ENCODE measurements at places on chromosomes 4 and X.

- no peak for DNase-seq
Observed at GRCh38 chr4:6500481-6501140, 28.2 kb upstream of the PPP2R2C start.

- DNase-seq = no peak
Observed at GRCh38 chrX:106612393-106612763, 600 bp downstream of the RADX start.

- no peak for DNase-seq
Observed at GRCh38 chr4:86834901-86835300, 14.3 kb downstream of the SLC10A6 start.

GRCh38 chr4:24973404-24973746, 57.4 kb downstream of the LGI2 start:
- DNase-seq = no peak

DNA sequence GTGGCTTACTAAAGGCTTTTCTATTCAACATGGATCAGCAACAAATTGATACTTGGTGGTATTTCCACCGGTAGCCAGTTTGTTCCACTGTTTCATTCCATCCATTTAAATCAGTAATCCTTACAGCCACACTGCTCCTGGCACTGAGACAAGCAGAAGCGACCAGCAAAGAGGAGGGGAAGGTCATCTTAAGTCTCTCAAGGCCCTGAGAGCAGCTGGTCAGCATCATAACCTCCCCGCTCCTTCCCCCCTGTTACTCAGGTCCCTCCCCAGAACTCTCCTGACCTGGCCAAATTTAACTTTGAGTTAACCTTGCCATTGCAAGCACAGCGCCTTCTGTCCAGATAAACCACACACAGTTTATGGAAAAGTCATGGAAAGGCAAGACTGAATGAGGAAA, 331.3 kb upstream of the KLF3 start:
- no peak for DNase-seq

DNA sequence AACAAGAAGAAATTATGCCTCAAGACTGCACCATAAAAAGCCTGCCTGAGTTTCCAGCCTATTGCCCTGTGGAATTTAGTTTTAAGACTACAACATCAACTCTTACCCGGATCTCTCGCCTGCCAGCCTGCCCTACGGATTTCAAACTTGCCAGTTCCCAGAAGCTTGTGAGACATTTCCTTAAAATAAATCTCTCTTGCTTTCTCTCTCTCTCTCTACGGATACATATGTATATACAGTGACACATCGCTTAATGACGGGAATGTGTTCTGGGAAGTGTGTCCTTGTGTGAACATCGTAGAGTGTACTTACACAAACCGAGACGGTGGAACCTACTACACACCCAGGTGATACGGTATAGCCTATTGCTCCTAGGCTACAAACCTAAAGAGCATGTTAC, 79.5 kb downstream of the CLNK start:
- DNase-seq = no peak

DNA sequence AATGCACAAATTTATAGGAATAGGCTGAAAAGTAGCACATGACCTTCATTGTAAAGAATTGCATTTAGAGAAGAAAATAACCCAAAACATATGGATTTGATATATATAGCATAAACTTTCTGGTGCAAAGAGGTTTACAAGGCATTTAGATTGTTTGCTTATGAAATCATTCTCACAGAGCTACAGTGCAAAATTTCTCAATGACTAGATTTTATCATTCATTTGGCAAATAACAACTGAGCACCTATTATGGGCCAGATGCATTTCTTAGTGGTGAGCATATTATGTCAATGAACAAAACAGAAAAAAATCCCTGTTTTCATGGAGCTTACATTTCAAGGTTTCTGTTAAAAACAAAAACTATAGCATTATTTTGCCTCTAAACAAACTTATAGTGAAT, 34.1 kb upstream of the TNIP3 start:
- DNase-seq = no peak

- no peak for DNase-seq
Observed at GRCh38 chr4:3671571-3672464, 94.4 kb upstream of the ADRA2C start.

GRCh38 chr4:98657531-98658286, 702 bp downstream of the TSPAN5 start:
- DNase-seq = no peak

- no peak for DNase-seq
Observed at GRCh38 chr4:122710434-122711308, 21.8 kb upstream of the BBS12 start.

- DNase-seq = no peak
Observed at GRCh38 chr4:119493419-119493818, 135.2 kb downstream of the PDE5A start.

DNA sequence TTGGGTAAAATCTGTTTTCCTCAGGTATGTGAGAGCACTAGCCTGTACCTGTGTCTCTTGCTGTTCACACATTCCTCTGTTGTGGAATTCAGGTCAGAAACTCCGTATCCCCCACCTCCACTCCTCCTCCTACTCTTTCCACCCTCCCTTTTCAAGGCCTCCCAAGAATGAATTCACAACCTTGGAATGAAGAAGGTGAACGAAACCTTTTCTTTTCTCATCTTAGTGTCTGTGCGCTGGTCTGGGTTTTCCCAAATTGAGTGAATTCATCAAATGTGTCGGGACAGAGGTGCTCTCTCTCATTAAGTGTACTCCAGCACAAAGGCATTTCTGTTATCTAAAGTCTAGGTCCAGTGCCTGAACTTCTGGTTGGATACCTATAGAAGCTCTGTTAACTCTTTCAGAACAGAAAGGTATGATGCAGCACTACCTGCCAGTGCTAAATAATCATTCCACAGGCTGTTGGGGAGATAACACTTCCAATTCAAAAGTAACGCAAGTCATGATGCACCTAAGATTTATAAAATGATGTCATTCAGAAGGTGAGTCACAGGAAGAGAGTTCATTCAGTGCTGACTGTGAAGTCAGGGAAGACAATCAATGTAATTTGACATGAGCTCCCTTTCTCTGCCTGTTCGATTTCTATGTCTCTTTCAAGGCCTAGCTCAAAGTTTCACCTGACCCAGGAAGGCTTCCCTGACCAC, 41.9 kb downstream of the COL4A6 start:
- DNase-seq = no peak

DNA sequence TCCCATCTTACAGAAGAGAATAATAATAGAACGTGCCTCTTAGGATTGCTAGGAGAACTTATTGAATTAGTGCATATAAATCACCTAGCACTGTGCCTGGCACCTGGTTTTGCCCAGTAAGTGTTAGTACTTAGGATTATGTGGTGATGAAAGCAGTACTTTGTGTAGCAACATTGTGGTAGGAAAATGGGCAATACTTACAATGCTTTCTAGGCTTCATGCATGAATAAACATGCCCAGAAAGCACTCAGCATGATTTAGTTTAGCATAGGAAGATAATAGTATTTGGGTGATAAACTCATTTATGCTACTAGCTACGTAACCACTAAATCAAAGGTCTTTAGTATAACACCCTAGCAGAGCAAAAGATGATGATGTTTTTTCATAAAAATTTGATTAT, 105.6 kb downstream of the NEUROG2 start:
- DNase-seq = no peak

DNA sequence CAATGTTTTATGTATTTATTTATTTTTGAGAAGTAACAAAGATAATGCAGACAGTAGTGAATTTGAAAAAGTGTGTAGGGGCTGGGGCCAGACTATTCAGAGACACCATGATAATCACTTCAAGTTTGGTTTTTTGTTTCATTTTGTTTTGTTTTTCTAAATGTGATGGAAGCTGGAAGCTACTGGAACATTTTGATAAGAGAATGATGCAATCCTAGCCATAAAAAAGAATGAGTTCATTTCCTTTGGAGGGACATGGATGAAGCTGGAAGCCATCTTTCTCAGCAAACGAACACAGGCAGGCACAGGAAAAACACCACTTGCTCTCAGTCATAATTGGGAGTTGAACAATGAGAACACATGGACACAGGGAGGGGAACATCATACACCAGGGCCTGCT, 706.6 kb upstream of the EPHA5 start:
- no peak for DNase-seq

GRCh38 chr4:38306482-38307071, 346.4 kb downstream of the PTTG2 start:
- no peak for DNase-seq

DNA sequence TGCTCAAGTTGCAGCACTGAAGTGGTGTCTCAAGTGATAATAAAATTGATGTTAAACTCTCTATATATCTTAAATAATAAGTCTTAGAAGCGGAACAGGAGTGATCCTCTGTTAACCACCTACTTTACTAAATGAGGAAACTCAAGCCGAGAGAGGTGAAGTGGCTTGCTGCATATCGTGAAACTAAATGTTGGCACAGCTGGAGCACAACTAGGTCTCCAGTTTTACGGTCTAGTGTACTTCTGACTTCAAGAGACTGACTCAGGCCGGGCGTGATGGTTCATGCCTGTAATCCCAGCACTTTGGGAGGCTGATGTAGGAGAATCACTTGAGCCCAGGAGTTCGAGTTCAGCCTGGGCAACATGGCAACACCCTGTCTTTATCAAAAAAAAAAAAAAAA, 35.5 kb upstream of the PLS3 start:
- DNase-seq = no peak

- DNase-seq = no peak
Observed at GRCh38 chrX:149982310-149982709, 44.0 kb upstream of the EOLA2 start.

DNA sequence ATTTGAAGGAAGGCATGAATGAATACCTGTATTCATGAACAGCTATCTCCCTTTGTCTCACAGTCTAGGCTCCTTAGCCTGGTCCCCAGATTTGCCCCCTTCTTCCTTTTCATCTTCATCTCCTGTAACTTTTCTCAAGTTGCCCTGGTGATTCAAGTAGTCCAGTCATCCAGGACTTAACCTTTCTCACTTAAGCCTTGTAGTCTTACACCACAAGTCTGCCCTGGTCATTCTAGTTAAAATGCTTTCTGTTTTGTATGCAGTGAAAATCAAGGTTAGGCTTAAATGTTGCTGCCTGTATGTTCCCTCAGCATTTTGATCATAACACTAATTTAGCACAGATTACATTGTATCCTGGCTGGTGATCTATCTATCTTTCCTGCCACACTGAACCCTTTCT, 58.5 kb upstream of the SLC7A11 start:
- DNase-seq = no peak

- DNase-seq = no peak
Observed at GRCh38 chrX:111337067-111337637, 66.9 kb upstream of the CAPN6 start.

- no peak for DNase-seq
Observed at GRCh38 chrX:125094901-125095300, 224.8 kb upstream of the TEX13C start.

- no peak for DNase-seq
Observed at GRCh38 chrX:3129256-3129655, 88.0 kb downstream of the ARSF start.

DNA sequence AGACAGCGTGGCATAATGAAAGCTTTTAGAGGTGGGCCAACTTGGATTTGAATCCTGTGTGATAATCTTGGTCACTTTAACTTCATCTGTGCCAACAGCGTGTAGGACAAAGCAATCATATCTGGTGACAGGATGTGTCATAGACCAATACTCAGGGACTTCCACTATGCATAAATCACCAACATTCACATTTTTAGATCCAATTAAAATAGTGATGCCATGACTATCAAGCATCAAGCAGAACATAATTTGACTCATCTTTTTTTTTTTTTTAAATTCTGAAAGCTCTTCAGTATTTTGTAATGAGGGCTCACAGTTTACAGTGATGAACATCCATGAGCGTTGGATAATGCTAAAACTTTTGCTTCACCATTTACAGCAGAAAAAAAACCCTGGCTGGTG, 27.3 kb upstream of the RAPGEF2 start:
- DNase-seq = no peak

GRCh38 chr4:8252301-8253173, 17.0 kb upstream of the HTRA3 start:
- DNase-seq = no peak

DNA sequence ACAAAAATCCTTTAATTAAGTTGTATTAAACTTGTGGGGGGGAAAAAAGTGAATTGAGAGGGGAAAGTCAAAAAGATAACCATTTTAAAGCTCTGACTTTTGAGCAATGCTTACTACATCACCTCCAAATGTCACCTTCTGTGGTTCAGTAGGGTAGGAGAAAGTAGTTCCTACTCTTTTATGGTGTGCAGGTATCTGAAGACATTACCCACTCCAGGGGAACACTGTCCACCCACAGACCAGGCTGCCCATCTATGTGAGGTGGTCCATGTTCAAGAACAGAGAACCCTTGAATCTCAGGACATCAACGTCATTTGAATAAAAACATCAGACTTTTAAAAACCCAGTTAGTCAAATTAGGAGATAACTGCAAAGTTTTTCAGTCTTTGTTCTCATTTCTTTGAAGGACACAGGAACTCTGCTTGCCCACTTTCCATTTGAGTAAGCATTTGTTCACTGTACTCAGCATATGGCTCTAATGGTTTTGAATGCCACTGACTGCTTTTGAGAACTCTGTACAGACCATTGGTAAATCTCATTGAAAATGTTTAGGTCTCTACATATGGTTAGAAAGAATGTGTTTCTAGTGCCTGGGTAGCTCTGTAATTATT, 18.4 kb downstream of the NMU start:
- DNase-seq = no peak

GRCh38 chr4:85221606-85222005, 253.3 kb upstream of the ARHGAP24 start:
- DNase-seq = no peak

GRCh38 chr4:151418385-151418784, 9.4 kb downstream of the FHIP1A start:
- no peak for DNase-seq

- no peak for DNase-seq
Observed at GRCh38 chr4:97238956-97239666, 904.2 kb downstream of the STPG2 start.

DNA sequence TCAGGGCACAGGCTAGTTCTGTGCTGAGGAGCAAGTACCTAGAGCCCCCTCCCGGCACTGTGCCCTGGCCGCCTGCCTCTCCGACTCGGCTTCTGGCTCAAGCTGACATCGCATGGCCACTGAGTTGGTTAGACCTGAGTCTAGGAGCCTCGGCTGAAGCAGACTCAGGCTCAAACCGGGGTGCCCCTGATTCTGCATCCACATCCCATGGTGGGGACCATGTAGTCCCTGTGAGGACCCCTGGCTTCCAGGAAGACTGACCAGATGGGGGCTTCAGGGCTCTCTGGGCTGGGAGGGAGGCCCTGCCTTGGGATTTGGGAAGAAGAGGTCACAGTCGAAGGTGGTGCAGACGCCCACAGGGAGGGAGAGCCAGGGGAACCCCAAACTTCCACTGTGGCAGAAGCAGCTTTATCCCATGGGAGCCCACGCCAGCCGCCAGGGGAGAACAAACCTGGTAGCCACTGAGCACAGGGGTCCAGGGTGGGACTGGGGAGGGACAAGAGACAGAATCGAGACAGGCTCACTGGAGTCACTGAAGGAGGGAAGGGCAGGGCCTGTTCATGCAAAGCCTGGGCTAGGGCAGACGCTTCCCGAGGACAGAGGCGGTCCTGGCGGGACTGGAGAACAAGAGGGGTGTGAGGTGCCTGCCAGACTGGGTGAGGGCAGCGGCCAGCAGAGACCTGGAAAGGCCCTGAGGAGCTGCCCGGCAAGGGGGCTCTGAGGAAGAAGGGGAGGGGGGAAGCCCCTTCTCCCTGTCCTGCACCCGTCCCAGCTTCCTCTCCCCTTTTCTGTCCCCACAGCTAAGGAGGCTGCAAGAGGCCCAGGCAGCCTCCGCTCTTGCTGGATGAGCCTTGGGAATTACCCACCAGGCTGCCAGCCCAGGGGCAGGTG, 1.1 kb downstream of the PDE6B start:
- DNase-seq = no peak

- no peak for DNase-seq
Observed at GRCh38 chr4:109355835-109356234, 53.4 kb upstream of the COL25A1 start.

- no peak for DNase-seq
Observed at GRCh38 chr4:99803566-99804101, 13.0 kb upstream of the DAPP1 start.

Measured in stimulated activated CD4-positive, alpha-beta T cell treated with anti-CD3 and anti-CD28 coated beads, TNF-alpha, amount 100 ng/mL, for 1 hour (primary cell).